ENCODE measurements at places on chromosomes 2 and 18.

GRCh38 chr2:122145856-122146255, 390.4 kb downstream of the TSN start:
- DNase-seq = no peak

DNA sequence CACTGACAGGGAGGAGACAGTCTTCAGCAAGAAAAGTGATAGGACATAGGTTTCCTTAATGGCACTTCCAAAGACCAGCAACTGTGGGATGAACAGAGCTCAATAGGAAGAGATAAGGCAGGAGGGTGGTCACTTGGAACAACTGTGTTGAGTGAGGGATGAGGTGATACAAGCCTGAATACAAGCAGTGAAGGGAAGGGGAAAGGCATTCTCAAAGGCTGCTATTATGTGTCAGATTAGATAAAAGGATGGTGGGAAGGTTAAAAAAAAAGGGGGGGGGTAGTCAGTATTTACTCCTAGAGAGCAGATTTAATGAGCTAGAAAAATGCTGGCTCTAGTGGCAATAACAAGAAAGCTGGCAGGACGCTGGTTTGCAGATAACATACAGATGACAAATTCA, 25.7 kb downstream of the CCBE1 start:
- no peak for DNase-seq

- no peak for DNase-seq
These were observed 680.7 kb downstream of the NR4A2 start for GRCh38 chr2:155651851-155652250.

GRCh38 chr2:111135237-111135909, 14.7 kb downstream of the BCL2L11 start:
- no peak for DNase-seq

GRCh38 chr2:15732341-15733077, 140.8 kb downstream of the DDX1 start:
- no peak for DNase-seq

- DNase-seq = no peak
These were observed 216.4 kb upstream of the MYT1L start for GRCh38 chr2:2547451-2547850.

DNA sequence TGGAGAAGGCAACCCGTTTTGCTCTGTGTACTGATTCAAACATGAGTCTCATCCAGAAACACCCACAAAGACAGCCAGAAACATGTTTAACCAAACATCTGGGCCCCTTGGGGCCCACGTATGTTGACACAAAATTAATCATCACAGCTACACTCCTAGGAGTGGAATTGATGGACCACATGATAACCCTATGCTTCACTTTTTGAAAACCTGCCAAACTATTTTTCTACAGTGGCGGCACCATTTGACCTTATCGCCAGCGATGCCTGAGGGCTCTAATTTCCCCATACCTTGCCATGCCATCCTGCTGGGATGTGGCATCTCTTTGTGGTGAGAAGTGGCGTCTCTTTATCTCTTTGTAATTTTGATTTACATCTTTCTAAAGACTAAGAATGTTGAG, 38.5 kb downstream of the PSMG2 start:
- no peak for DNase-seq

DNA sequence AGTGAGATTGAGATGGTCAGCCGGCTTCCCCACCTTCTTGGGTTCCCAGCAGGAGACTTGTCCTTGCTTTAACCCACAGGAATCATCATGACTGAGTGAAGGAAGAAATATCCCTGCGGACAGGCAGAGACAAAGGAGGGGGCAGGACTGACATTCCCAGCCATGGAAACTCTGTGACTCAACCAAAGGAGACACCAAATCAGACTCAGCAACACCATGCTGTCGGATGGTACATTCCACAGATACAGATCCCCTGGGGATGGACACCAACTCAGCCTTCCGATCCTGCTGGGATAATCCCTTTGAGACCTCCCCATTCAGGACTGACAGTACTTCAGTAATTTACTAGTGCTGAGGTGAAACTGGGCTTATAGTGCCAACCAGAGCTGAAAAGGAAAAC, 518.3 kb downstream of the XIRP2 start:
- no peak for DNase-seq

DNA sequence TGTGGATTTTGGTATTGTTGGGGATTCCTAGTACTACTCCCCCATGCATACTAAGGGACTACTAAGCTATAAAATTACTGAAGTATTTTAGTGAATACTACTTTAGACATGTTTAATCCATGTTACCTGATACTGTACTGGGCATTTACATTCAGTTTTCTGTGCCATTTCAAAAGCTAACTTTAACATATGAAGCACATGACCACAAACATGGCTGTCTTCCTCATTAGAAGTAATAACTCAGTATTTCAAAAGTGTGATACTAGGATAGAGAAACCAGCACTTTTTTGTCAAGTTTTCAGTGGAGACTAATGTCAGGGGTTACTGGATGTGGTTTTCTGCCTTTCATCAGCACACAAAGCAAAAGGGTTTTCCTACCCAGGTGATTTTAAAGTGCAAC, 27.9 kb downstream of the WDR33 start:
- DNase-seq = no peak

DNA sequence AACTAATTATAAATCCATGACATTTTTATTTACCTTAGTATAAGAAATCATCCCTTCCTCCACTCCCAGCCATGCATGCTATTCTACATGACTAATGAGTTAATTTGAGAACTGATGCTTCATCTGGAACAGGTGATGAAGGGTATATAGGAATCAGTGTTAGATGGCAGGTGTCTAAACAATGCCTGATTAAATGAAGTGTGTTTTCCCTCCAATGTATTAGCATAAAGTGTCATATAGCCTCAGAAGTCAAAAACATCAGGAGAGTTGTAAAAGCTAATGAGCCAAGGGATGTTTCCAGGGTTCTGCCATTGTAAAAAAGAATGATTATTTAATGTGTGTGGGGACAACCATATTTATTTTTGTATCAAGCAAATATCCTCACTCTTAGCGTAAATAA, 913.8 kb downstream of the DCC start:
- no peak for DNase-seq

DNA sequence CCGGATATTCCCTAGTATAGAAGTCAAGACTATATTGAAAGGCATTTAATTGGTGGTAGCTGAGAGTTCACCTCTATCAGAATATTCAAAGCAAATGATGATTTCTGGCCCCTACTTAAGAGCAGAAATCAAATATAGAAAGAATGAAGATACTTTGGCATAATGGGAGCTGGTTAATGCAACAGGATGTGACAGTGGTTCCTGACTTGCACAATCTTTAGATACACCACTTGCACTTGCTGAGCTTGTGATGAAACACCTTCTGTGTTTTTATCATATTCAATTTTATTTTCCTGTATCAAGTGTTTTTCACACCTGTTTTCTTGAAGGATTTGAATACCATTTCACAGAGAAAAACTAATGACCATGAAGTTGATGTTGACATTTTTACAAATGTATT, 124.1 kb upstream of the CDH19 start:
- no peak for DNase-seq

GRCh38 chr2:95392730-95393455, 9.6 kb upstream of the FAHD2A start:
- no peak for DNase-seq

DNA sequence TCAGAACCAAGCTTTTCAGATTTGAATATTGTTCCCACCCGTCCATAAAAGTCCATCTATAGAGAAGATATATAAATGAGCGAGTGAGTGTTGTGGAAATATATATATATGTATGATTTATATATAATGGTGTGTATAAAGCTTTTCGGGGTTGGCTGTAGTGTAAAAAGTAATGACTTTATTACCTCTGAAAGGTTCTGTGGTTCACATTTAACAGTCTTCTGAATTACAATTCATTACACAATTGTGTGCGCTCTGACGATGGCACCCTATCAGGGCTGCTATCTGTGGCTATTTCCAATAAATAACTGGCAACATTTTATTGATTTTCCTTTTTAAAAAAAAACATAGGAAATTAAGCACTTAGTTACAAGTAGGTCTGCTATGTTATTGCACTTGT, 2.7 kb upstream of the BCL11A start:
- no peak for DNase-seq

DNA sequence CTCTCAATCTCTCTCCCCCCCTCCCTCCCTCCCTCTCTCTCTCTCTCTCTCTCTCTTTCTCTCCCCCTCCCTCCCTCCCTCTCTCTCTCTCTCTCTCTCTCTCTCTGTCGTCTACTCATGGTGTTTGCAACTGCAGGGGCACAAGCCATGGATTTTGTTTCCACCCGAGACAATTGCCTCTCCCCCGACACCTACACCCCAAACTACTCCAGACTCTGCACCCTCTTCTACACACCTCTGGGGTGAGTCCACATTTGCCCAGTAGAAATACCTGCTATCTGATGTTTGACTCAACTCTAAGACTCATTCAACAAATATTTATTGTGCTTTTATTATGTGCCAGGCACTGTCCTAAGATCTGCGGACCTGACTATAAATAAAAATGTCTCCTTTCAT, 93.7 kb downstream of the TMEM17 start:
- no peak for DNase-seq

DNA sequence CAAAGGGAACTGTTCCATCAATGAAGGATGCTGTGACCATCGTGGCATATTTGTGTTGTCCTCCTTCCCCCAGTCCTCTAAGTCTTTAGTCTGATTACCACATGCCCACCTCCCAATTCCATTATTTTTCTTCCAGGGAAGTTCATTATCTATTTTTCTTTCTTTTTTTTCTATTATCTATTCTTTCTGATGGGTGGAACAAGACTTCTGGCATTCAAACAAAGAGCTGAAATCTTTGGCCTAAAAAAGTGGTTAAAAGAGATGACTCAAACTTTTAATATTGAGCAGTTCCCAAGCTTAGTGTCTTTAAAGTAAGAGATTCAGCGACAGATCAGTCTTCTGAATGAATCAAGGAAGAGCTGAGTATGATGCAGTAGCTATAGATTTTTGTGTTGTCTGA, 66.6 kb downstream of the DIS3L2 start:
- DNase-seq = no peak

DNA sequence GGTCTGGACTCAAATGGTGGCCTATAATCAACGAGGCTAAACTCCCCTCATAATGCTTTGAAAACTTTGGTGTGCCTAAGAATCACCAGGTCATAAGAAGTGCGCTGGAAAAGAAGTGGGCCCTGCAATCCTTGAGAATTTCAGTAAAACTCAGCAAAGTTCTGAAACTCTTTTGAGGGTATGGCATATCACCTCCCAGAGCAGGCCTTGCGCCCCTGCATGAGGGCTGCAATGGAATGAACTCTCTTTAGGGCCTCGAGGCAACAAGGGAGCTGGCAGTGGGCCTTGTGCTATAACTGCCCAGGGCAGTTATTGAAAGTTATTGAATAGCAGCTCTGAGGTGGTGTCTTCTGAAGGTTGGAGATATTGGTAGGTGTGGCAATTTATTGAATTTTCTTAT, 34.5 kb upstream of the AFF3 start:
- DNase-seq = no peak

GRCh38 chr2:164841719-164842623, at the start of gene COBLL1:
TSS of gene COBLL1 (minus strand) at chr2:164841823. CDS start at chr2:164841196, 627 bp downstream.
- peak; percentile 81 for DNase-seq

- no peak for DNase-seq
These were observed 248.1 kb upstream of the KLHL14 start for GRCh38 chr18:33020877-33021276.

DNA sequence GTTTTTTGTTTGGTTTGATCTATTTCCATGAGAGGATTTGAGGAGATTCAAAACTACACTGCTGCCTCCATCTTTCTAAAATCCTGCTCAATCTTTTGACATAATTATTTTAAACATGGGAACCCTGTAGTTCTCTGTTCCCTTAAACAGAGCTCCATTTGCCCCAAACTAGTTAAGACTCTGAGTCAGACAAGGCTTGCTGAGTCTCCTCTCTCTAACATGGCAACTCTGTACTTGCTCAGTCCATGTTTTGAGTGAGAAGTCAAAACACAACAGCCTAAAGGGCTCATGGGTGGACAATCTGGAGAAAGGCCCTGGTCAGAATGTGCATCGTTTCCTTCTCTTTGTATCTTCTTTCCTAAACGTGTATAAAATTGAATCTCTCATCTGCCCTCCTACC, 7.1 kb upstream of the STAMBP start:
- no peak for DNase-seq

DNA sequence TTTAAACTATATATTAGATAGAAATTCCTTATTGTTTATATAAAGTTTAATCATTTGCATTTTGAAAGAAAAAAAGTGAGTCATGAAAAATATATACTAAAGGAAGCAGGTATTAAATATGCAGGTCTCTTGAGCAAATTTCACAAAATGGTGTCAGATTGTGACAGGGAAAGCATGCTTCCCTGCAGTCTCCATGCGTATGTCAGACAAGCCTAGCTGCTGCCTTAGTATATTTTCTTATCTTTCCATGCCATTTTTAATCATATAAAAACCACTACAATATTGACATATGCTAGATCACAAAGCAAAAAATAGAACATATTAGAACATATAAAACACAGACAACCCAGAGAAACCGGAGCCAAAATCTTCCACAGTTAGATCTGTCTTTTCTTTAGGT, 1137.7 kb upstream of the DDX18 start:
- no peak for DNase-seq

DNA sequence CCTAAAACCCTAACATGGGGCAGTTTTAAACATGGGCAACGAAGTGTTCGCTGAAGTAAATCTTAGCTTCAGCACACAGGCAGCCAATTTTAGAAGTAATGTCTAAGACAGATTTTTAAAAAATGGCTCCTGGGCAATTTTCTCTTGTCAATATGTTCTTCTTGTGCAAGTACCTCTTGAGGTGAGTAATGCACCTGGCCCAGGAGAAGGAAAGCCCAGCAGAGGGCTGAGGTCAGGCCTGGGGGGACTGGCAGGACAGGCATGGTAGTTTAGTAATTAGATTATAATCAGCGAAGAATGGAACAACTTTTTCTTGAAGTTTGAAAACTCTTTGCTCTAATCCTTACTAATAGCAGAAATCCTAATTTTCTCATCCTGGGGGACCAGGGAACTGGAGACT, 77.6 kb downstream of the SPRED2 start:
- no peak for DNase-seq

DNA sequence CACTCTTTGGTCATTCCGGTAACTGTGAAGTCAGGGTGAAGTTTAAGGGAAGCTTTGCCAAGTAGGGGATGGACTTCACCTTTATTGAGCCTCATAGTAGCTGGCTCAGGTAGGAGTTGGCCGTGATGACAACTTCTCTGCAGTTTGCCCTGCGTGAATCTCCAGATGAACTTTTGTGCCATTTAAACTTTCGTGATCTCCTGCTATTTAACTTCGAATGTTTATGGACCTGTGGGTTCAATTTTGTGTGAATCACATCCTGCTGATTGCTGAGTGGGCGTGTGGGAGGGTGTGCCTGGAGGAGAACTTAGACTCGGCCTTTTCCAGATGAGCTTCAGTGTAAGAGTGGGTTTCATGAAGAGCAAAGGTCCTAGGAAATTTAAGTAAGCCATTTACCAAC, 4.2 kb downstream of the UGT1A1 start:
- DNase-seq = no peak

GRCh38 chr2:169090133-169090820, 20.9 kb downstream of the DHRS9 start:
- no peak for DNase-seq

DNA sequence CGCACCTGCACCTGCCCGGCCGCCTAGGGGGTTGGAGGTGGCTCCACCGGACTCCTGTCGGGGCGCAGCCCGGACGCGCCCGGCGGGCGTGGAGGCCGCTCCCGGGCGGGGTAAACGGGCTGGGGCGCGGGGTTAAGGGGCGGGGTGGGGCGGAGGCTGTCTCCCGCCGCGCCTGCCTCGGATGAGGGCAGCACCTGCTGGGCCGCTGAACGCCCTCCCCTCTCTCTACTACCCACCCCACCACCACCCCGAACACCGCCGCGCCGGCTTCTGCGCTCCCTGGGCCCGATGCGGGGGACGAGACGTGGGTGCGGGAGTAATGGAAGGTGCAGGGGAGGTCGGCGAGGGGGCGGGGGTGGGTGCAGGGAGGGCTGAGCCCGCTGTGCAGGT, 224.8 kb upstream of the ID2 start:
- no peak for DNase-seq

GRCh38 chr18:40036861-40037260, 1918.2 kb upstream of the PIK3C3 start:
- no peak for DNase-seq

Data from left hindlimb (tissue), 1 donor.